GM12892 (cell line): ENCODE measurements at places on chromosomes 3 and 15.

DNA sequence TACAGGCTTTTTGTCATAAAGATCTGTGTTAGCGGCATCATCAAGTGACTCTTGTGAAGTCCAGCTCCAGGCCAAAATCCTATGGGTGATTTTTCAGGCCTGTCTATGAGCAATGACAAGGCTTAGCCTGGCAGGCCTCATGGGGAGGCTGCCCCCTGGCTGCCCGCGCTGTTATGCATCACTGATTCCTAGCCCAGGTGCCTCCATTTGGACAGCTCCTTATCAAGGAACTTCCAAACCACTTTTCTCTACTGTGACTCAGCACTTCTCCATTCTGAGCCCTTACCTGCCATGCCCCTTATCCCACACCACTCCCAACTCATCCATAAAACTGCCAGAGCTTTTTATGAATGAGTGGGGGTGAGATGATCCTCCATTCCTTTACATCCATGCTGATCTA is 91.5 kb upstream of the C3orf80 start:
- DNase-seq, result no peak

- DNase-seq, result no peak
Observed at GRCh38 chr15:75314552-75315290, 21.1 kb upstream of the COMMD4 start.

- DNase-seq, result no peak
Observed at GRCh38 chr15:59456114-59456513, 18.1 kb downstream of the FAM81A start.

GRCh38 chr3:54046641-54047214 is 75.6 kb upstream of the CACNA2D3 start:
- DNase-seq, result no peak

DNA sequence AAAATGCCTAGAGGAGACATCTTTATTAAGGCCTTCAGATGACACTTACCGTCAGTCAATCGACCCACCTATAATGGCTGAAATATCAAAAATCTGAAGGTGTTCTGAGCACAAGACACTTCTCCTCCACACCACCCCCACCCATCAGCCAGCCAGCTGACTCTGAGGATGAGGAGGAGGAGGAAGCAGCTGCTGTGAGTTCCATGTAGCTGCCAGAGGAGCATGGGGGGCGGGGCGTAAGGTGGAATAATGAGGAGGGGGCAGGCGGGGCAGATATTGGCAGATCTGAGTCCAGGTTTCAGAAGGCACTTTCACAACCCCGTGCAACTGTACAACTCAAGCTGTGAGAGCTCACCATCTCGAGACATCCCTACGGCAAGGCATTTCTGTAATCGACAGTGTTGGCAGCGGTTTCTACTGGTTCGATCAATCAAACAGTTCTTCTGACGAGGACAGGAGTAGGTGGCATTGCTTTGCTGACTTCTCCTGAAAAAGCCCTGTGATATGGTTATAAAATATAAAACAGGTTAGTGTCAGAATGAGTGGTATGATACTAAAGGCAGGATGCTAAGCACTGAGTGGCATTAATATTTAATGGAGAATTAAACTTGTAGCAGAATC is 35.4 kb upstream of the ICE2 start:
- DNase-seq, result no peak

GRCh38 chr3:141955175-141955574 is 78.7 kb downstream of the ATP1B3 start:
- no peak for DNase-seq

DNA sequence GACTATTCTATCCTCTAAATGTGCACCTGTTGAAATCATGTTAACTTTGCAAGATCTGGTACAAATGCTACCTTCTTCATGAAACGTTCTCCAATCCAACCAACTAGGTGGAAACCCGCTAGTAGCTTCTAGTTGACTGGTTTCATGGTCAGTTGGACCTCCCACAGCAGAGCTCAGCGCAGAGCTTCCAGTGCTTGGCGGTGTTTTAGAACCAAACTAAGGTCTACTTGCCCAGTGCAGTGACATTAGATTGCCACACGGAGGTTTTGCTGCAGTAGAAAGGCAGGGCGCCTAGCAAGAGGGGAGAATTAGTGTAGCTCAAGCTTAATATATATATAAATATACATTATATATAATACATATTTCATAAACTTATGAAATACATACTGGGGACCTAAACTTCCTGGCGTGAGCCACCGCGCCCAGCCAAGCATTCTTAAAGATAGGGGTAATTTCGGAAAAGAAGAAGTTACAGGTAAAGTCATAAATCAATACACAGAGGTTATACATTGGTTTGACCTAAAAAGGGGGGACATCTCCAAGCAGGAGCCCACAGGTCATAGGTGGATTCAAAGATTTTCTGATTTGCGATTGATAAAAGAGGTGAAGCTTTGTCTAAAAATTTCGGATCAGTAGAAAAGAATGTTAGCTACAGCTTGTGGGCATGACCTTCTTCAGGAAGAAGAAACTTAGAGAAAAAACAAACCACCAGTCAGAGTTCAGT is 2.1 kb upstream of the OXSR1 start:
- DNase-seq, result no peak

DNA sequence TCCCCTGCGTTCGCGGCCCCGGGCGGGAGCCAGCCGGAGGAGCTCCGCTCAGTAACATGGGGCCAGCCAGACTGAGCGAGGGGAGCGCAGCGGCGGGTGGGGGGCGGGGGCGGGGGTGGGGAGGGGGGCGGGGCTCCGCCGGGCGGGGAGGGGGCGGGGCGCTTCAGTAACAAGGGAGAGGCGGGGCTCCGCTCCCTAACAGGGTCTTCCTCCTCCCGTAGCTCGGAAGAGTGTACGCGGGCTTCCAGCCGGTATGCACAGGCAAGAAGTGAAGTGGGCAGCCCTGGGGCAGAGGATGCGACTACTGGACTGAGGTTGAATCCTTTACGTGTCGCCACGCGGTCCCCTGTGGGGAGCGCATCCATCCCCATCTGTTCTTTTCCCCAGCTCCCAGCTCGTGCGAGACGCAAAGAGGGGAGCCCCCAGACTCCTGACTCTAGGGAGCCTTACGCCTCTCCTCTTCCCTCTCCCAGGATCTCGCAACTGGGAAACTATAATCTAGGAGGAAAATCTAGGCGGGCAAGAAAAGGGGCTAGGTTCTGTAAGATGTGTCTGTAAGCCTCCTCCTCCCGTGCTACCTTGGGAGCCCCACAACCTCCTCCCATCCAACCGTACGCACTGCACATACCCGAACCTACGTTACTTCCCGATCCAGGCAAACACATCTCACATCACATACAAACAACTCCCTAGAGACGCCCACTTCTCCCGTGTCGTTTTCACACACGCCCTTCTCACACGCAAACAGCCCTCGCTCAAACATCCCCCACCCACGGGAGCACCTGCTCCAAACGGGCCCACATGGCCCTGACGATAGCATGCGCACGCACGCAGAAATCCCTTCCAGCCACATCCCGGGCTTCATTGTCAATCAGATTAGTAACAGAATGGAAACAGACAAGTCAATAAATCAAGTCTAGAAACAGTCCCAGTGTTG is at the start of gene SHF:
Gene SHF, minus strand, starts transcription at position 73 of the 937 bp plus-strand sequence. Its CDS starts 15 bp downstream, at position 58.
- DNase-seq, result peak; percentile 61

DNA sequence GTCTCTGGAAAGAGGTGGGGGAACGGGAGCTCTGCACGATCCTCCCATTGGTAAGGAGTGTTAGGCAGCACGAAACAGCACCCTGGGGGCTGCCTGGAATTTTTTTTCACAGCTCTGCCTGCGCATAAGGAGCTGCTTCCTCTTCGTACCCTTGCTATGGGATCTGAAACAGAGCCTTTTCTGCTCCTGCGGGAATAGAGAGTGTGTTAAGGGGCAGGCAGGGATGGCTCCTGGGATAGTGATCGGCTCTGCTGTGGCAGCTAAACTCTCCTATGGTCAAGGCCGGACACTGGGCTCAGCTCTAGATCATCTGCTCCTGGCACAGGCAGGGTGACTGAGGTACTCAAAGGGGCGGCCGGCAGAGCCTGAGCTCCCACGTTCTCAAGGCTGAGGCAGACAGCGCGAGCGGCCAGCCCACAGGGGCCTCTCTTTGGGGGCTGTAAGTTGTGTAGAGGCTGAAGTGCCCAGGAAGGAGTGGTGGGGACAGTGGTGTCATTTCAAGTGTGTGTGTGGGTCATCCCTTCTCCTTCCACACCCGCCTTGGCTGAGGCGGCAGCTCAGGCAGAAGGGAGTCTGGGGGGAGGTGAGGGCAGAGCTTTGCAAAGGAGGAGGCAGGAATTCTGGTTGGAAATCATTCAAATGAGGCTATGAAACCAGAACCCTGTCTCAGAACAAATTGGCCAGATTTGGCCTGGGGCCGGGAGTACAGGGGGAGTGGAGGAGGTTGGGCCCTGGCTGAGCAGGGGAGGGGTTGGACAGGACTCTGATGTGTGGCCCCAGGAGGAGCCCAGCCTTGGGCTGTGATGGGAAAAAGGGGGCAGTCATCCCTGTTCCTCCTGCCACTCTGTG is 31.0 kb downstream of the EPHB3 start:
- DNase-seq, result no peak
